ENCODE measurements at places on chromosomes 4 and X. TPM values are rescaled to one million over a fixed set of nuclear protein-coding genes. Genes with fewer than 3 reads are reported as not detected.

- H3K27ac ChIP-seq: no peak overlapping the region
- no peaks in the 10 kb centered on the region for H3K27me3 ChIP-seq
- H3K4me3 ChIP-seq: no peak overlapping the region
- H3K36me3 ChIP-seq: no peaks in the 10 kb centered on the region
- H3K4me1 ChIP-seq: no peaks in the 10 kb centered on the region
Observed at GRCh38 chr4:118762155-118762554, 73.8 kb downstream of the SEC24D start.

The AVPR2 gene
- not detected for total RNA-seq

- no peak overlapping the region for H3K4me3 ChIP-seq
Observed at GRCh38 chr4:145784036-145784435, 104.1 kb downstream of the C4orf51 start.

The UCHL1 gene
- 1,012 TPM for total RNA-seq

DNA sequence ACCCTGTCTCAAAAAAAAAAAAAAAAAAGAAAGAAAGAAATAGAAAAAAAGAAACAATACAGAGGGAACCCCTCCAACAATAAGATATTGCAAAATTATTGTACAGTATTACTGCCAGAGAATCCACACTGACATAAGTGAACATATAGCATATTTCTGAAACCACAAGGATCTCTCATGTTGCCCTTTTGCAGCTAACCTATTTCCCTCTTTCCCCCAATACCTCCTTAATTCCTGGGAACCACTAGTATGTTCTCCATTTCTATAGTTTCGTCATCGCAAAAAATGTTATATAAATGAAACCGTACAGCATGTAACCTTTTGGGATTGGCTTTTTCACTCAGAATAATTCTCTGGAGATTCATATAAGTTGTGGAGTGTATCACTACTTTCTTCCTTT is 20.0 kb upstream of the BMP2K start:
- H3K4me3 ChIP-seq: no peak overlapping the region
- no peaks in the 10 kb centered on the region for H3K36me3 ChIP-seq
- DNase-seq: no peak
- no peaks in the 10 kb centered on the region for H3K4me1 ChIP-seq
- no peaks in the 10 kb centered on the region for H3K27me3 ChIP-seq
- no peak overlapping the region for H3K27ac ChIP-seq

The DCAF12L1 gene
- 0.12 TPM for total RNA-seq

The TEC gene
- 0.37 TPM for total RNA-seq

DNA sequence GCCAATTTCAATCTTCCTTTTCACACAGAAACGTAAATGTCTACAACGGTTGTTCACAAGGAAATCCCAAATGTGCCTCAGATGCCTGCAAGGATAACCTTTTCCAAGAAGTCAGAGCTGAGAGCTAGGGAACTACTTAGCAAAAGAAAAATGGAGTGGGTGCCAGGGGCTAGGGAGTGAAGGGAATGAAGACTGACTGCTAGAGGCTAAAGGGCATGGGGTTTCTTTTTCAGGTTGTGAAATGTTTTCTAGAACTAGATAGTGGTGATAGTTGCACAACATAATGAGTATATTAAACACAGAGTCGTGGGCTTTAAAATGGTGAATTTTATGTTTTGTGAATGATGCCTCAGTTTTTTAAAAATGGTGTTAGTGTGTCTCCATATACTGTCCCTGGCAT is 53.4 kb downstream of the CD99L2 start:
- no peaks in the 10 kb centered on the region for H3K36me3 ChIP-seq
- no peak overlapping the region for H3K27ac ChIP-seq
- no peak overlapping the region for H3K4me3 ChIP-seq
- peaks cover 1% of the 10 kb centered on the region for H3K27me3 ChIP-seq
- DNase-seq: no peak

- H3K27ac ChIP-seq: no peak overlapping the region
- H3K4me1 ChIP-seq: no peaks in the 10 kb centered on the region
- no peaks in the 10 kb centered on the region for H3K27me3 ChIP-seq
- DNase-seq: no peak
- no peak overlapping the region for H3K4me3 ChIP-seq
- no peaks in the 10 kb centered on the region for H3K36me3 ChIP-seq
Observed at GRCh38 chrX:65644621-65645289, 22.7 kb upstream of the MSN start.

GRCh38 chr4:185217408-185217975 is 8.1 kb downstream of the SNX25 start:
- H3K27ac ChIP-seq: no peak overlapping the region
- H3K4me1 ChIP-seq: peaks cover 9% of the 10 kb centered on the region
- no peaks in the 10 kb centered on the region for H3K27me3 ChIP-seq
- H3K36me3 ChIP-seq: no peaks in the 10 kb centered on the region

The SULT1B1 gene
- 0.10 TPM for total RNA-seq

GRCh38 chr4:48699475-48699874 is 80.6 kb downstream of the FRYL start:
- no peak overlapping the region for H3K4me3 ChIP-seq
- H3K4me1 ChIP-seq: peaks cover 23% of the 10 kb centered on the region
- no peak for DNase-seq
- no peaks in the 10 kb centered on the region for H3K36me3 ChIP-seq
- H3K27me3 ChIP-seq: peaks cover 5% of the 10 kb centered on the region

The RBM47 gene
- 0.98 TPM for total RNA-seq

DNA sequence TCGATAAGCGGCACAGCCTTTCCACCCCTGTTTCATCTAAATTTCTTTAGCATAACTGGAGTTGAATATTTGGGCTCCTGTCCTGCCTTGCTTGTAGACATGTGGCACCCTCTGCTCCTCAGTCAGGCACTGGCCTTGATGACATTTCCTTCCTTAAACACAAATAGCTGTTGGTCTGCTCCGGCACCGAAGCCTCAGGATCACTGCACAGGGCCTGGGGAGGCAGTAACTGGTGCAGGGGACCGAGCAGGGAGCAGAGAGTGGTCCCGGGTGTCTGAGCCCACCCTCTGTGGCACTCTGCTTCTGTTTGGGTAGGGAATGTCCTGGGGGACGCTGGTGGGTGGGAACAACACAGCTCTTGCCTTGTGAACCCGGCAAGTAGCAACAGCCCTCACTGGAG is 13.6 kb downstream of the RGS12 start:
- no peaks in the 10 kb centered on the region for H3K36me3 ChIP-seq
- H3K4me1 ChIP-seq: peaks cover 59% of the 10 kb centered on the region
- DNase-seq: no peak

DNA sequence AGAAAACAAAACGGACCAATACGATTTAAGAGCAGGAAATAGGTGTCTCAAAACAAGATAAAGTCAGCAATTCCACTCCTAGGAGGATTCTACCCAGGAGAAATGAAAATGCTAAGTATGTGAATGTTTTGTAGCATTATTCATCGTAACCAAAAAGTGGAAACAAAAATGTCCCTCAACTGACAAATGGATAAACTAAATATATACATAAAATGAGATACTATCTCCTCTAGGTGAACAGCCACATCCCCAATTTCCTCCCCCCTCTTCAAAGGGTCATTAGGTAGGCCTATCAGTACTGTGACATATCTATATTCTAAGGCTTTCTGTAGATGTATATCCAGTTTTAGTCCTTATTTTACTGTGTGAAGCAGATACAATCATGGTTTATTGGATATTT is 18.0 kb downstream of the DDX3X start:
- H3K27ac ChIP-seq: no peak overlapping the region
- no peaks in the 10 kb centered on the region for H3K27me3 ChIP-seq
- H3K36me3 ChIP-seq: no peaks in the 10 kb centered on the region
- H3K4me1 ChIP-seq: no peaks in the 10 kb centered on the region

The PRDM8 gene
- 16.6 TPM for total RNA-seq

GRCh38 chr4:992297-993110 is 700 bp downstream of the SLC26A1 start:
- no peaks in the 10 kb centered on the region for H3K4me1 ChIP-seq
- no peak overlapping the region for H3K4me3 ChIP-seq
- H3K36me3 ChIP-seq: no peaks in the 10 kb centered on the region
- peaks cover 2% of the 10 kb centered on the region for H3K27me3 ChIP-seq

The GPR119 gene
- not detected for total RNA-seq

GRCh38 chr4:53463340-53463739 is 85.9 kb downstream of the FIP1L1 start:
- no peak for DNase-seq
- peaks cover 10% of the 10 kb centered on the region for H3K36me3 ChIP-seq

DNA sequence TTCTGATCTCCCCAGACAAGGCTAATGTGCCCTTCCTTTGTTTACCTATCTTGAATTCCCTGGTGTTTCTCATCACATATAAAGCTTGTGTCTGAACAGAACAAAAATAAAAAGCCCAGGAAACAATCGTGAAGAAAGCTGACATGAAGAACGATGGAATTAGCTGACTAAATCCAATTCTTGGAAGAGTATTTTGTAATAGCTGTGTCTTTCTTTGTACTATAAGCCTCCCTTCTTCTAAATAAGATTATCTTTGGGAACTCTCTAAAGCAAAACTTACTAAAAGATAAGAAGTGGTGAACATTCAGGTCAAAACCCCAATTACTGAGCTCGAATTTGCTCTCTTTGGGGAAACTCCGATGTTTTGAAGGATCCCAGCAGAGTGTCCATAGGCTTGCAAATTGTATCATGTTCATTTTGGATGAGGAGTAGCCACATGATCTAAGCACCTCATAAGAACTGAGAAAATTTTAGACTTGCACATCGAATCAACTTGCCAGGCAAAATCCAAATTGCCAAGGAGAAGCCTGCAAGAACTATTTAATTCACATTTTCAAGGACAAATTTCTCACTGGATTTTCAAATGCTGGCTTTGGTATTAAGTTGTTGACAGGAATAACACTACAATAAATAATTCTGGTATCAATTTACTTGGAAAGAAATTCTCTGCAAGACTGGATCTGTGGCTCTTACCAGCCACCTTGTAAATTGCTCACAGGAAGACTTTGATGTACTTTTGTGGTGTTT is 106.2 kb downstream of the LNX1 start:
- peaks cover 1% of the 10 kb centered on the region for H3K27me3 ChIP-seq
- DNase-seq: no peak
- H3K4me3 ChIP-seq: no peak overlapping the region

The ZNF157 gene
- 2.9 TPM for total RNA-seq

- no peaks in the 10 kb centered on the region for H3K36me3 ChIP-seq
- peaks cover 3% of the 10 kb centered on the region for H3K27me3 ChIP-seq
- peak overlapping the region; percentile 97 for H3K27ac ChIP-seq
- DNase-seq: no peak
- H3K4me1 ChIP-seq: peaks cover 13% of the 10 kb centered on the region
Observed at GRCh38 chr4:15479913-15480185, 10.2 kb downstream of the CC2D2A start.

DNA sequence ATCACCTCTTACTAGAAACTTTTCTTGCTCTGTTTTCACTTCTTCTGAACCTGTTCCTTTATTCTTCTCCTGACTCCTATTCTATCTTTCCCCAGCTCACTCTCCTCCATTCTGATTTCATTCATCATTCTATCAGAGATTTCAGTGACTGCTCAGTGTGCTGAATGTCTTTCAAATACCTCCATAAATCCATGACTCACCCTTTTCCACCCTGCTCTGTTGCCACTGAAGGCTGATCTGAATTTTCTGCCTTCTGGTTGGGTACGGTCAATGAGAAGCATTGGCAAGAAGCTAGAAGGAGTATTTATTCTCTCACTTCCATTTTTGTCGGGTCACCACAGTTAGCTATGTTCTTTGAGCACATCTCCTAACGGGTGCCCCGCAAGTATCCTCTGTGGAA is 265.9 kb downstream of the CBLL2 start:
- DNase-seq: no peak
- no peak overlapping the region for H3K4me3 ChIP-seq
- peaks cover 1% of the 10 kb centered on the region for H3K27me3 ChIP-seq
- H3K27ac ChIP-seq: no peak overlapping the region
- no peaks in the 10 kb centered on the region for H3K36me3 ChIP-seq

GRCh38 chrX:37800717-37801116 is 20.9 kb downstream of the CYBB start:
- no peak for DNase-seq
- no peaks in the 10 kb centered on the region for H3K36me3 ChIP-seq
- no peak overlapping the region for H3K27ac ChIP-seq
- H3K4me1 ChIP-seq: no peaks in the 10 kb centered on the region

The SLITRK4 gene
- total RNA-seq: 0.64 TPM

The HMX1 gene
- 1.7 TPM for total RNA-seq

The TMEM35A gene
- 27.5 TPM for total RNA-seq

DNA sequence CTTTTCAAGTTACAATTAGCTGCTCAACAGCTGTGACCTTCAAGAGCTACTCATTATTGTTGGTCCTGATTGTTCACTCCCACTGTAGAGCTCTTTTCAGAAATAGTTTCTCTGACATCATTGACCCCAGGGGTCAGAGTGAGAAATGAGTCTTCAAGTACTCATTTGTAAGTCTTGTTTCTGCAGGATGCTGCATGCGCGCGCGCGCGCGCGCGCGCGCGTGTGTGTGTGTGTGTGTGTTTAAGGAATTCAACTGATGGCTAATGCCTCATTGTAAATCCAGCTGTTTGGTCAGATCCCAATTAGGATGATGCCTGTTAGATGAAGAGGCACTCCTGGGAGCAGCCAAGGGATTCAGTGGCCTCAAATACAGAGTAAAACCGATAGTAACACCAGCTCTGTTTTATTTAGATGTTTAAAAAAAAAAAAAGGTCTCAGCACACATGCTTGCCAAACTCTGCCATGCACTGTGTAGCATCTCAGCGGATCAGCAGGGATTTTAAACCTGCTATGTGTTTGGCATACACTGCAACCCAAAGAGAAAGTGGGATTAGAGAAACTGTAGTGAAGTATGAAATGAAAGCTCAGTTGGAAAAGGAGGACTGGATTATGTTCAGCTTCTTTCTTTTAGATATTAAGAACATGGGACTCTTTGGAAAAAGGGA is 332.3 kb downstream of the ADGRL3 start:
- no peak overlapping the region for H3K4me3 ChIP-seq
- H3K4me1 ChIP-seq: peaks cover 30% of the 10 kb centered on the region
- H3K27me3 ChIP-seq: no peaks in the 10 kb centered on the region
- DNase-seq: peak; percentile 32
- H3K36me3 ChIP-seq: peaks cover 12% of the 10 kb centered on the region
